Anterior cingulate cortex (tissue), 58 donors: ENCODE measurements at places on chromosomes 16 and 17.

DNA sequence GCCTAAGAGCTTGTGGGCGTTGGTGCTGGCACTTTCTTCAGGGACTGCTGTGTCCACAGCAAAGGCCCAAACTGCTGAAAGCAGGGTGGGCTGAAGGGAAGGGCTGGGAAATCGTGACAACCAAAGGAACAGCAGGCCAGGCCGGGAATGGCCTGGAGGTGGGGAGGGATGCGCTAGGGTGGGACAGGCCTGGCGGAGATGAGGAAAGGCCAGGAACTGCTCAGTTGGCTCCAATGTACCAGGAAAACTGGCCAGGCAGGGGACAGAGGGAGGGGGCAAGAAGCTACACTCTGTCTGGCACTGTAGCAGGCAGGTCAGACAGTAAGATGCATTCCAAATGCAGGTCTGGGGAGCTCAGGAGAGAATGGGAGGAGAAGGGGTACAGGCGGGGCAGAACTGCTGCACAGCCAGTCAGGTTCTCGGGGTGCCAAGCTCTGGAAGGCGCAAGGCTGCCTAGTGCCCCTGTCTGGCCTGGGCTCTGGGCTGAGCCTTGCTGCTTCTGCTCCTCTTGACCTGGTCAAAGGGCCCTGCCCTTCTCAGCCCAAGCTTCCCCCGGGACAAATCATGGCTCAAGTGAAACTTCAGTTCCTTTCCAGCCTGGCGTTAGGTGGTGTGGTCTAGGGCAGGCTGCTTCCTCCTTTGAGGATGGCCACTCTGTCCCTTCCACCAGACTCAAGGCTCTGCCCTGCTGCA lies 7.3 kb downstream of the PNMT start:
- DNase-seq: no peak

DNA sequence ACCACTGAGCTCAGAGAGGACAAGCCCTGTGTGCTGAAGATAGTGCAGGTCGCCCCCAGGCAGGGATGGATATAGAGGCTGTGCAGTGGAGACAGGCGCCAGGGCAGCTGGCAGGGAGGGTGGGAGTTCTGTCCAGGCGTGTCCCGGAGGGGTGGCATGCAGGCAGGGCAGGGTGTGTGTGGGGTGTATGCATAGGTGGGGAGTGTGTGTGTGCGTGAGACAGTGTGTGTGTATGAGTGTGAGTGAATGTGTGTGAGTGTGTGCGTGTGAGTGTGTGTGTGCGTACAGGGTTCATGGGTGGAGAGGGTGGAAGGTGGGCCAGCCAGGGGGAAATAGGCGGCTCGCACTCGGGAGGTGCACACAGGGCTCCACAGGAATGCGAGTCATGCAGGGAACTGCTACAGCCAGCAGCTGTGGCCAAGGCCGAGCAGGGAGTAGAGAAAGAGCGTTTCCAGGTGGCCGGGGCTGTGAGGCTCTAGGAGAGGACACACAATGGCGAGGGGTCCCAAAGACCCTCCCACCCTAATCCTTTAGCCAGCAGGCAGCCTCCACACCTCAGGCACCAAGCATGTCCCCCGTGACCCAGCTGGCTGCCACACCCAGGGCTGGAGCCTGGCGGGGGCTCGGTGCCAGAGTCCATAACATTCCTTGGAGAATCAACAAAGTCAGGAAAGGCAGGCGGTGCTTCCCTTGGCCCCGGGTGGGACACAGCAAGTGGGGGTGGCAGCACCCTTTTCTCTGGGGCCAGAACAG lies 4.6 kb downstream of the PLCD3 start:
- DNase-seq: no peak

DNA sequence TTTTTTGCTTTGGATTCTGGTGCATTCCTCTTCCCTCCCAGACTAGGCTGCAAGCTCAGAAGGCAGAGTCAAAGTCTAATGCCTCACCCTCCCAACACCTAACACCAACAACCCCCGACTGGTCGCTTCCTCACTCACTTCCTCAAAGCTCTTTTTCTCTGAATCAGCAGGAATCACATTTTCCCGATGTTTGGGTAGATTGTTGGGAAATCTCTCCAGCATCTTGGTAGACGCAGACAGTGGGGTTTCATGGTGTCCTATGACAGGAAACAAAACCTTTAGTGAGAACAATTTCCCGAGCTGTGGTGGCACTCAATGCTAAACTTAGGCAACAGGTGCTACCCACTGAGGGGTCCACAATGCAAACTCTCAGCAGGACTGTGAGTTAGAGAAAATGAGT lies 39.9 kb upstream of the ICAM2 start:
- no peak for DNase-seq

- DNase-seq: no peak
These were observed 11.1 kb downstream of the NACA2 start for GRCh38 chr17:61579961-61580360.

DNA sequence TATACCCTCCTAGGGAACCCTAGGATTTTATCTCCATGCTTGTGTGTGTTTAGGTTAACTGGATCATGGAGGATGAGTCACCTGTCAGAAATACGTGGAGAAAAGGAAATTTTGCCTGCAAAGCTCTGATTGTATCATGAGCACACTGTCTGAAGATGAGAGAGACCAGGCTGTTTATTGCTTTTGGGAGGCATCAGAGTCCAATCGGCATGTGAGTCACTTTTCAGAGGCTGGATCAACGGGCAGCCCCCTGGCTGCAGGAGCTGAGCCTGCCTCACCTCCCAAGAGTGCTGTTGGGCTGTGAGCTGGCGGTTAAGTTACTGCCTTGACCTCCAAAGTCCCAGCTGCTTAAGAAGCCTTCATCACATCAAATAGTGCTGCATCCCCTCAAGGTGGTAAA lies 41.5 kb upstream of the MED9 start:
- no peak for DNase-seq

DNA sequence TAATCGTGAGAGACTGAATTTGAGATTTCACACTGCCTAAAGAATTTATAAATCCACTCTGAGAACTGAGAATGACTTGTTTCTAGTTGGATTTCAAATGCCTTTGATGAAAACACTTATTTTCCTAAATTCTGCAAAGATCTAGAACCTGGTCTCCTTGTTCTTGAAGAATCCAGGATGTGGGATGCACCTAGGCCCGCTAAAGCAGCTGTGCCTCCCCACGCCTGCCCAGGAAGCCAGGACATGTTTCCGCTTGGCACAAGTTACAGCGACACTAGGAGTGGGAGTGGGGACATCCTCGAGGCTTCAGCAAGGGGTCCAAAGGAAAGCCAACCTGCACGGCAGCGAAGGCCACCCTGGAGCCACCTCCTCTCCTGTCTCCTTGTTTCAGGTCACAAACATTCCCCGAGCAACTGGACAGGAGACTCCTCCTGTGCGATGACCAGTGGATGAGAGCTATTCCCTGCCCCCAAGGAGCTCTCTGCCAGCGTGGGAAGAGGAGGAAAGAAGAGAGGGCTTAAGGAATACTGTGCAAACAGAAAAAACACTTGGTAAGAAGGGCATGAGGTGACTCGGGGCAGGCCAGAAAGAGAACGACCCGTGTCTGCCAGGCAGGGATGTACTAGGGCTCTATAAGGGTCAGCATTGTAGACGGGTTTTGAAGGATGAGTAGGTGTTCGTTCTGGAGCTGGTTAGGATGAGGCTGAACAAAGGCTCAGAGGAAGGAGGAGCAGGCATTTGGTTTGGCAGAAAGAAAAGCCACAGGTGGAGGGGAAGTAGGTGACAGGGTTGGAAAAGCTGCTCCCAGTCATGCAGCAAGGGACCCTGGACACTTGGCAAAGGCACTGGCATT lies 11.1 kb downstream of the VAC14 start:
- no peak for DNase-seq

DNA sequence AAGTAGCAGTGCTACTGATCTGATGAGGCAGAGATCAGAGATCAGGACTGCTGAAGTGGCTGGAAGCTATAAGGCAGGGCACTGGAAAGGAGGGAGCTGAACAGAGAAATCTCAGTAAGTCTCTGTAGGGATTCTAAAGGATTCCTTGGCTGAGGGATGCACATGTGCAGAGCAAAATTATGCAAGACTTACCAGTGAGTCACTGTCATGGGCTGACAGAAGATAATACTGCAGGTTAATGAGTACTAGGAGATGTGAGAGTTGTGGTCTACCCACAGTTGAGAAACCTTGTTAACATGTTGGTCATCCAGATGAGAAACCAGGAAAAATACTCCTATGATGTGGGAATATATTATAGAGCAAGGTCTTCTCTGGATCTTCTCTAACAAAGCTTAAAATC lies 378.1 kb downstream of the HAPSTR1 start:
- no peak for DNase-seq

- no peak for DNase-seq
These were observed 962.1 kb upstream of the EEF2KMT start for GRCh38 chr16:6059671-6060070.

- no peak for DNase-seq
These were observed 28.8 kb downstream of the TMEM92 start for GRCh38 chr17:50303051-50303450.

DNA sequence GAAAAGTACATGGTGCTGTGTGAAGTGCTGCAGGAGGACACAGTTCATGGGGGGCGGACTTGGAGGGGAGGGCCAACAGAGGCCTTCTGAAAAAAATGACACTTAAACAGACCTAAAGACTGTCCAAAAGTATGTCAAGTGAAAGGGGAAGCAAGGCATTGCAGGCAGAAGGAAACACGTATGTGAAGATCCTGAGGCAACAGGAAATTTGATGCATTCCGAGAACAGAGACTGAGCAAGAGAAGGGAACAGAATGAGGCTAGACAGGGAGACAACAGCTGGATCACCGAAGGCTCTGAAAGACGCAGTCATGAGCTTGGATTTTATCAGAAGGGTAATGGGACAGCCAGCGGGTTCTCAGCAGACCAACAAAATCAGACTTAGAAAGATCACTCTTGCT lies 1.1 kb downstream of the IFT20 start:
- no peak for DNase-seq

DNA sequence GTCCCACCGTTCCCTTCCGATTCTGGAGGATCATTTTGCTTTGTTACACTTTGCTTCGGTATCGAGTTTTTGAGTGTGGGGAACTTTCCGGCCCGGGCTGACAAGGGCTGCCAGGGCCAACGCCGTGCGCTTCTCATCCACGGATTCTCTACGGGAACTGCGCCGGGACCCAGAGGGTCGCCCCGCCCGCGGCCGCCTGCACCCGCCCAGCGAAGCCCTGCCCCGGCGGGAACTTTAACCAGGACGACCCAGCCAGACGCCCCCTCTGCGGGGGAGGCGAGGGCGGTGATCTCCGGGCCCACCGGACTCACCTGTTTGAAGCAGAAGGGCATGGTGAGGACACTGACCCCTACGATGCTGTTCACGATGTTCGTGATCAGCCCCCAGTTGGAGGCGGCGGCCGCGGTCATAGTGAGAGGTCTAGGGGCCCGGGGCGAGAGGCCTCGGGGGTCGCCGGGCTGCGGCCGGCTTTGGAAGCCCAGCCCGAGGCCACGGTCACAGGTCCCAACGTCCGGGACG lies 536 bp downstream of the SLC38A10 start:
- DNase-seq: no peak

DNA sequence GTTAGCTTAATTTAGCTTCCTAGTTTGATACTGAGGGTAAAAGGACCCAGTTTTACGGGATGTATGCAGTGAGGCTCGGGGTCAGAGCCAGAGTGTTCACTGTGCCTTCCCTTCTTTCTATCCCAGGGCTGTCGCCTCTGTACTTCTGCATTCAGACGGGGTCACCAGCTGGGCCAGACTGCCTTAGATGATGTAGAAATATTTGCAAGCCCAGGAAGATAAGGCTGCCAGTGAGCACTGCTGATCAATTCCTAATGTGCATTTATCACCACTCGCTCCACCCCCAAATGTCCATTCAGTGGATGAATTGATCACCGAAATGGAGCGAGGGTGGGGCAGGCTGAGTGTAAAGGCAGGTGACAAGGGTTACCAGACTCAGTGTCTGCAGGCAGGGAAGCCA lies 9.1 kb downstream of the SHISA6 start:
- no peak for DNase-seq

GRCh38 chr16:58418026-58418425 lies 25.8 kb downstream of the GINS3 start:
- no peak for DNase-seq

DNA sequence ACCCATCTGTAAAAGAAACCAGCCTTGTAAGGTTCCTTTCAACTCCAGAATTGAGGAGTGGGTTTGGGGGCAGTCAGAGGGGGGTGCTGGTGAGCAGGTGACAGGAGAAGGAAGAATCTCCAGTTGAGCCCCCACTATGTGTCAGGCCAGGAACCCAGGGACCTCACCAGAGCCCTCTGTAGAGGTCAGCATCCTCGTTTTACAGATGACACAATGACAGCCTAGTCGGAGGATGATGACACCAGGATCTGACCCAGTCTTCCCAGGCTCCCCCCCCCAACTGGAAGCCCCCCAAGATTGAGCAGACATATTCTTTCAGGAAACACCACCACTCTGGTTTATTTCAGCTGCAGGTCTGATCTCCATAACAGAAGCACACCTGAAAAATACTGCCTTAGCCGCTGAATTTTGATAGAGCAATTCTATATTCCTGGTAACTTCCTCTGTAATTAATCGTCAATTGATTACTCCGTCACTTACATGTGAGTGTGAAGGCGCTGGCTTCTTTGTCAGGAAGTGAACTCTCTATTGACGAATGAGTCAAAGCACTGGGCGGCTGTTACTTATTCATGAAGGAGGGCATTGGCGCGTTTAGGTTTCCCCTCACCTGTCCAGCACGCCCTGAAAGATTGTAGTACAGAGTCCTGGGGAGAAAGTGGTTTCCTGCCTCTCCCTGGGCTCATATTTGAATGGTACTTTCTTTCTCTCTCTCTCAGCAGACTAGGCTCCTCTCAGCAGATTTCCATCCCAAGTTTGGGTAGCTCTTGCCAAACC lies 21.2 kb downstream of the SOCS3 start:
- no peak for DNase-seq

DNA sequence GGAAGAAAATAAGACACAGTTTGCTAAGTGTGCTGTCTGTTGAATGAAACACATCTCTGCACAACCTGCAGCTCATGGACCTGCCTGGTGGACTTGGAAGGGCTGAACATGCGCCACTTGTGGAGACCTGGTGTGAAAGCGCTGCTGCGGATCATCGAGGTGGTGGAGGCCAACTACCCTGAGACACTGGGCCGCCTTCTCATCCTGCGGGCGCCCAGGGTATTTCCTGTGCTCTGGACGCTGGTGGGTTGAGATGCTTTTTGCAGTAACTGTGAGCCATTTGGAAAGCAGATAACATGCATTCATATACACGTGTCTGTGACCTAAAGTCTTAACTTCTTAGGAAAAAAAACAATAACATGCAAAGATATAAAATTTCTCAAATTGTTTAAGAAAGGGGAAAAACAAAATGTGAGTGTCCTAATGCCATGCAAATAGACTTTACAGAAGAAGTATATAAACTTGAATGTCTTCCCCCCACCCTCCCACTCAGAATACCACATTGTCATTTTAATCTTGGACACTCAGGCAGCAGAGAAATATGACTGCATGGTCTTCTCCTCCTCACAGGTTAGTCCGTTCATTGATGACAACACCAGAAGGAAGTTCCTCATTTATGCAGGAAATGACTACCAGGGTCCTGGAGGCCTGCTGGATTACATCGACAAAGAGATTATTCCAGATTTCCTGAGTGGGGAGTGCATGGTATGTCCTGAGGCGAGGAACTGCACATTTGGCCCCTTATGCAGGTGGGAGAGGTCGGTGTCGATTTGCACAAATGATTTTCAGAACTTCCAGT lies 65.6 kb downstream of the SEC14L1 start:
- no peak for DNase-seq
